ENCODE measurements at places on chromosomes 6 and 20.

GRCh38 chr6:169415179-169415578, 161.5 kb upstream of the THBS2 start:
- no peak for DNase-seq

DNA sequence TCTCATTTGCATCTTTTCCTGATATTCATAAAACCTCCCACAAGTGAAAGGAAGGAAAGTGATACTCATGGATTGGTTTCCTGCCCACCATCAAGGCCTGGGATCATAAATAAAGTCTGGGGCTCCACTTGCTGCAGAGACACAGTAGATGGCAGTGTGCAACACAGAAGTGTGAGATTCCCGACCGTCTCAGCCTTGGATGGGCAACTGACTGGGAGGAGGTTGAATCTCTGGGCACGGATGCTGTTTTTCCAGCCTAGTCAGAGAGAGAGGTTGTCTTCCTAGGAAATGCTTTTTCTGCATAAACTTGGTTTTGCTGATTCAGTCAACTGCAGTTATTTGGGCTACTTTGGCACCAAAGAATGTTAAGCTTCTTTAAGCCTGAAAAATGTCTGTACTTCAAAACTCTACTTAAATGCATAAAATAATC, 9.9 kb upstream of the RFPL4B start:
- DNase-seq: peak; percentile 19

GRCh38 chr20:10671221-10671918, 2.4 kb downstream of the JAG1 start:
- DNase-seq: no peak

GRCh38 chr20:58660855-58661597, 9.9 kb downstream of the STX16 start:
- DNase-seq: no peak

DNA sequence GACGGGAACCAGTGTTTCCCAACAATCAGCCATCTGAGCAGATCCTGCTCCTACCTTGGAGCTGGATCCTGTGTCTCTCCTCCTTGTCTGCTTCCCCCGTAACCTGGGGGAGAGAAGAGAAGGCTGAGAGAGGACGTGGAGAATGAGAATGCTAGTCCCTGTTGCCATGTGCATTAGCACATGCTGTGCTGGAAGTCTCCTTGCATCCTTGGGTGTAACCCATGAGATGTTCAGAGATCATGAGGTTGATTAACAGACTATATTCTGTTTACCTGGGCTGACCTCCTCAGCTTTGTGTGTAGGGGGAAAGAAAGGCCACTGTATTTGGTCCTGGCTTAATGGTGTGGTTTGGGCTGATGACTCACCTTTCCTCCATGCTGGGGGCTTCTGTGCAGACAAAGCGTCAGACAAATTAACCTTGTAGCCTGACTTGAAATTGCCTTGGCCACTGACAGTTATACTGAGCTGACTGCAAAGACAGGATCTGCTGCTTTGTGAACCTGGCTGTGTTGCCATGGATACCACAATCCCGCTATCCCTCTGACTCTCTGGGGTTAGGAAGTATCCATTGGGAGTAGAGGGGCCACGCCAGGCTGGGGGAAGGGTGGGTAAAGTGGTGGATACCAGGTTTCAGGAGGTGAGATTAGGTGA, 243.7 kb upstream of the CHD6 start:
- no peak for DNase-seq

DNA sequence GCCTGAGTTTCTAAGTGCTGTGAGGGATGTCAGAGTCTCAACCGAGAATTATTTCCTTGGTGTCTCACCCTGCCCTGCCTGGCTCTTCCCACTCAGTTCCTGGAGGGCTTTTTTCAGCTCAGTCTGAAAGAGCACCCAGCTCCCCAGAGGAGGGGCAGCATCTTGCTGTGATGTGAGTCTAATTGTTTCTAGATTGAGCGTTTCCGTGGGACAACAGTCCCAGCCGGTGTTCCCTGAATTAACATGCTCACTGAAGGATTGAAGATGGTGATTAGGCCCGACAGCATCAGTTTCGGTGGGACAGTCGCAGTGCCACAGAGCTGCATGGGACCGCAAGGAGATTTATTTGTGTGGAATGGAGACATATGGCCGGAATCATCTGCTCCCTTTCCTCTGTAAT, 587.6 kb downstream of the DHX35 start:
- no peak for DNase-seq

GRCh38 chr6:79719248-79719960, 88.3 kb downstream of the SH3BGRL2 start:
- no peak for DNase-seq

DNA sequence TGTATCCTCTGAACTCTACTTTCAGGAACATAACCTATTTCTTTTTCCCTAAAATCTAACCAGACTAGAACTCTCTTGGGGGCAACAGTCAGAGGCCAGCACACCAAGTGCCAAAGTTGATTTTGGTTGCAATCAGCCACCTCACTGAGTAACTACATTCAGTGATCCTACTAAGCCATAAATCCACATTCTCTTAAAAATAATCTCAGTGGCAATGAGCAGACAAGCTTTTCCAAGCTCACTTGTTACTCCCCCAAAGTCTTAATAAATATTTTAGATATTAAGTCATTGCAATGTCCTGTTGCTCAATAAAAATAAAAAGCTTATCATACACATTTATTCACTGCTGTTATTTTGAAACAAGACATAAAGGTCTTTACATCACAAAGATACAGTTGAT, 9.8 kb downstream of the RGS17 start:
- DNase-seq: no peak

- no peak for DNase-seq
Measured at GRCh38 chr6:110881546-110882273, 7.1 kb downstream of the AMD1 start.

DNA sequence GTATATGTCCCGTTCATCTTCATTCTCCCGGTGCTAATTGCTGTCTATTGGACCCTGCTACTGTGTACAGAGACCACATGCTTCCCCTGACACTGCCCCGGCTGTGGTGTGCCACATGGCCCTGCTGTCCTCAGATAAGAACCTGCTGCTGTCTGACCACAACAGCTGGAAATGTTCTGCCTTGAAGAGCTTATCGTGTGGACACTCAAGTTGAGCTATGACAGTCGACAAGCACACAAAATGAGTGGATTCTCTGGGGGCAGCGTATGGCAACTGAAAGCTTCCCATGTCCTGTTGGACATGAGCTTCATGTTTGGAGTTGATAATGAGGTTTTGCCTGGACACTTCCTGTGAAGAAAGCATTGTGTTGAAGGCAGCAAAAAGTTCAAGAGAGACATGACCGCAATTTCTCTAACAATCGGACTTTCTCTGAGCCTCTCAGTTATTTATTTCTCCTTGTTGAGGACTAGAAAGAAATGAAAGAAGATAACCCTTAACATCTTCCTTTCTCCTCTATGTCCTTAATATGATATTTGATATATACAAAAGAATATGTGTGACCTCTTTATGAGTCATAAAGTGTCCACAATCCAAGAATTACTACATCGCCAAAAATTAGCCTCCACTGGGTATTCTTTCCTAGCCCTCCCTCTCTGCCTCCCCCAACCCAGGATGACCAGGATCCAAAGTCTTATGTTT, 187.1 kb upstream of the TCF21 start:
- no peak for DNase-seq
